ENCODE measurements at places on chromosomes 1 and 21.

DNA sequence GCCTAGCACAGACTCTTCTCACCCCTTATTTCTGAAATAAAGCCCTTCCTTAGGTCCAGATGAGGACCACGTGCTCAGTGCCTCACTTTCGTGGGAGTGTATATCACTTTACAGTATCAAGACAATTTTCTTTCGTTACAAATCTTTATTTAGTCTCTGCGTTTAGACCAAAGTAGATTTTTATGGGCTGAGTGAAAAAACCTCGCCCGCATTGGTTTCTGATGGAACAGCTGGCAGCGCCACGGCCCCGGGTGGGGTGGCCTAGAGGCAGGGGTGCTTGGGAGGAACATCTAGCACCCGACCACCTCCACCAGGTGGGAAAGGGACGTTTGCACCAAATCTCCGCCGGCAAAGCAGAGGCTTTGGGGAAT lies 7.6 kb downstream of the SIM2 start:
- DNase-seq = no peak

GRCh38 chr1:42157667-42158066 lies 4.5 kb downstream of the GUCA2B start:
- peak; percentile 3 for DNase-seq

DNA sequence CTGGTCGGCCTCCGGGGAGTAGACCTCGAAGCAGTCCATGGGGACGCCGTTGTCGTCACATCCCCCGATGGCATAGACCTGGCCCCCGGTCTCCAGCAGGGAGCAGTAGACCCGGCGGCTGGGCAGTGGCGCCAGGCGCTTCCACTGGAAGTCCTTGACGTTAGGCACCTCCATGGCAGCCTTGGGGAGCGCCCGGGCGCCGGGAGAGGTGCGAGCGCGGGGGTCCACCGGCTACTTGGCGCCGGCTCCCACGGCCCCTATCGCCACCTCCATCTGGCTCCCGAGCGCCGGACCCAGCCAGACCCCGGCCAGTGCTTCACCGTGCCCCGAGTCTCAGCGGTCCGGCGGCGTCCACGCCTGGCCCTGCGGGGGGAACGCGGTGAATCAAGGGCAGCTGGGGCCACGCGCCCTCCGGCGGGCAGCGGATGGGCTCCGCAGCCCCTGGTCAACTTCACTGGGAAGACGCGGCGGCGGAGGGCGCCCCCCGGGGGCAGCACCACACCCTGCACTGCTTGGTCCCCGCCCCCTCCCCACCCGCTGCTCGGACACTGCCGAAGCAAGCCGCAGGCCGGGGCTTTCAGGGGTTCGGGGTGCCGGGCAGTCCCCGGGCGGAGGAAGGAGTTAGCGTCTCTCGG lies 13.2 kb downstream of the KLHDC8A start:
- no peak for DNase-seq

DNA sequence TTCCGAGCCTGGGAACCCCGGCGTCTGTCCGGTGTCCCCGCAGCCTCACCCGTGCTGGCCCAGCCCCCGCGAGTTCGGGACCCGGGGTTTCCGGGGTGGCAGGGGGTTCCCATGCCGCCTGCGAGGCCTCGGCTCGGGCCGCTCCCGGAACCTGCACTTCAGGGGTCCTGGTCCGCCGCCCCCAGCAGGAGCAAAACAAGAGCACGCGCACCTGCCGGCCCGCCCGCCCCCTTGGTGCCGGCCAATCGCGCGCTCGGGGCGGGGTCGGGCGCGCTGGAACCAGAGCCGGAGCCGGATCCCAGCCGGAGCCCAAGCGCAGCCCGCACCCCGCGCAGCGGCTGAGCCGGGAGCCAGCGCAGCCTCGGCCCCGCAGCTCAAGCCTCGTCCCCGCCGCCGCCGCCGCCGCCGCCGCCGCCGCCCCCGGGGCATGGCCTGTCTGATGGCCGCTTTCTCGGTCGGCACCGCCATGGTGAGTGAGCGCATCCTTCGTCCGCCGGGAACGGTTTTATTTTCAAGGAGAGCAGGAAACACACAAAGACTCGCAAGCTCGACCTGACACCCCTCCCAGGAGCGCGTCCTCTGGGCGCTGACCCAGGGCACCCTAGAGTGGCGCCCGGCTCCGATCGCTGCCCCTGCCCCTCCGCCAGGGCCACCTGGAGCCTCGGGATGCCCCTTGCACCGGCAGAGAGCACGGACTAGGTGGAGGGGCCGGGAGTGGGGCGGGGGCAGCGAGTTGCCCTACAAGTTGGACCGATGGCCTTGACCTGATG lies at the start of gene ABCG1:
TSS of gene ABCG1 (plus strand) at position 305 of the 770 bp plus-strand sequence. CDS start at position 428, 123 bp downstream.
- no peak for DNase-seq

DNA sequence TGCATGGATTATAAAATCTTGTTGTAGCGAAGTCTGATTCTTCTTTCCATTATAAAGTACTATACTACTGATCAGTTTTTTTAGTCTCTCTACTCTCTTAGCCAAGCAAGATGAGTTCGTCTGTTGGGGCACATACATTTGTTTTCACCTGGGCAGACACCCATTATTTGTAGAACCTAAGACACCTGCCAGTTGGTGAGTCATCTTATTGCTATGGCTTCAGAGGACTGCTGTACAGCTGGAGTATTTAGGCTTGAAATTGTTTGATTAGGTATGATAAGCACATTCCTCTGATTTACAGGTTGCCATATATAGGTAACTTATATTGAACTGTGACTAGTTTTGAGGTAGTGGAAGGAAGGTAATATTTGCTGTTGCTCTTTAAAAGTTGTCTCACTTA lies 17.2 kb downstream of the RBM15 start:
- DNase-seq = no peak

DNA sequence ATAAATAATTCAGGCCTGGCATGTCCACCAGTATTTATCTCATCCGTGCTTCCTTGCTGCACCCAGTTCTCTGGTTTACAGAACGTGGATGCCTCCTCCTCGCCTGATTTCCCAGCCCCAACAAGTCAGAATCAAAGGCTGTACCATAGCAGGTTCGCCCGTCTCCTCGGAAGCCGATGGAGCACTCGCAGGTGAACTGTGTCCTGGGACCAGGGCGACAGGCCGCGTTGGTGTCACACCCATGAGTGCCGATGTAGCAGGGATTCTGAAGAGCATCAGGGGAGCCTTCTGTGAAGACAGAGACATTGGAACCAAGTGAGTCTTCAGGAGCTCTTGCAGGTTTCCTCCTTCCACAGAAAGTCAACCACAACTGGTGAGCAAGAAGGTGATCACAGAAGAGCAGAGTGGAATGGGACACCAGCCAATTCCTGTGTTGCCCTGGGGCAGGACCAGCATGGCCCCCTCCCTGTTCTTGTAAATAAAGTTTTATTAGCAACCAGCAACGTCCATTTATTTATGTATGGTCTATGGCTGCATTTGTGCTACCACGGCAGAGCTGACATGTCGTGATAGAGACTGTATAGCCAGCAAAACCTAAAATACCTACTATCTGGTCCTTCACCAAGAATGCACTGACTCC lies 40.8 kb downstream of the NID1 start:
- DNase-seq = no peak

GRCh38 chr1:110434946-110435345 lies 16.0 kb upstream of the PROK1 start:
- no peak for DNase-seq

DNA sequence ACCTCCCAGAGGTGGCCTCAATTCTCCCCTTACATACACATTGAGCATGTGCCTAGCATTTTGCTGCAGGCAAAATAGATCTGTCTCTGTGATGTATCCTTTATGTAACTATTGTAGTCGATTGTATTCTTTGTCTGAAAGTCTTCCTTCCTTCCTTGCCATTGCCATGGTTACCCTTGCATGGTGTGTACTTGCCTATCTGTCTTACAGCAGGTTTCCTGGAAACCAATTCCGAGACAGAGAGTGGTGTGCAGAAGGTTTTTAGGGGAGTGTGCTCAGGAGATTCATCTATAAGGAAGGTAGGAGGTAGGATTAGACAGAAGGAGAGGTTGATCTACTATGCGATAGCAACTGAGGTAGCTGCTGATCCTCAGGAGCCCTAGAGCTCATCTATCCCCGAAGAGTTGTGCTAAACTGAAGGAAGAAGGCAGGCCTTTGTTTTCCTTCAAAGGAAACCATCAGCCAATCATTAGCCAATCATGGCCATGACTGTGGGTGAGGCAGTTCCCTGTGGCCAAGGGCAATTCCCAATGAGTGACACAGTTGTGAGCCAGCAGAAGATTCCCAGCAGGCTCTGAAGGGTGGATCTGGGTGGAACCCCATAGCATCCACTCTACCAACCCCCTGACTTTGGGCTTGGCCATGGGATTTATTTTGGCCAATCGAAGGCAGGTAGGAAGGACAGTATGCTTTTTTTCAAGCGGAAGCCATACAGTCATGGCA lies 15.0 kb downstream of the CITED4 start:
- no peak for DNase-seq

DNA sequence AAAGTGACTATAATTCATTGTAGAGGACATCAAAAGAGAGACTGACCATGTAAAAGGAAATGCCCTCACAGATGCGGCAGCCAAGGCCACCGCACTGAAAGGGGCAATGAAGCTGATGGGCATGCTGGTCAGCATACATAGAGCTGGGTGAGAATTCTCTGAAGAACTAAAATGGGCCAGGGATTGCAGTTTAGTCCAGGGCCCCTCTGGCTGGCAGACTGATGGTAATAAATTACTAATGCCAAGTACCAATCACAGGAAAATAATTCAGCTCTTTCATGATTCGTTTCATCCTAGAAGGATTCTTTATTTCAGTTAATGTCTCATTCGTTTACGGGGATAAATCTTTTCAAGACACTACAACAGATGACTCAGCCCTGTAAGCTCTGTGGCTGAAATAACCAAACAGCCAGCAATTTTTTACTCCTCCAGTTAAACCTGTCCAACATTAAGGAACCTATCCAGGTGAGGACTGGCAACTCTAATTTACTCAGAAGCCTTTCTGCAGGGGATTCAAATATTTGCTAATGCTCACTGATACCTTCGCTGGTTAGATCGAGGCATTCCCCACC lies 56.9 kb upstream of the MAP1LC3C start:
- DNase-seq = no peak

DNA sequence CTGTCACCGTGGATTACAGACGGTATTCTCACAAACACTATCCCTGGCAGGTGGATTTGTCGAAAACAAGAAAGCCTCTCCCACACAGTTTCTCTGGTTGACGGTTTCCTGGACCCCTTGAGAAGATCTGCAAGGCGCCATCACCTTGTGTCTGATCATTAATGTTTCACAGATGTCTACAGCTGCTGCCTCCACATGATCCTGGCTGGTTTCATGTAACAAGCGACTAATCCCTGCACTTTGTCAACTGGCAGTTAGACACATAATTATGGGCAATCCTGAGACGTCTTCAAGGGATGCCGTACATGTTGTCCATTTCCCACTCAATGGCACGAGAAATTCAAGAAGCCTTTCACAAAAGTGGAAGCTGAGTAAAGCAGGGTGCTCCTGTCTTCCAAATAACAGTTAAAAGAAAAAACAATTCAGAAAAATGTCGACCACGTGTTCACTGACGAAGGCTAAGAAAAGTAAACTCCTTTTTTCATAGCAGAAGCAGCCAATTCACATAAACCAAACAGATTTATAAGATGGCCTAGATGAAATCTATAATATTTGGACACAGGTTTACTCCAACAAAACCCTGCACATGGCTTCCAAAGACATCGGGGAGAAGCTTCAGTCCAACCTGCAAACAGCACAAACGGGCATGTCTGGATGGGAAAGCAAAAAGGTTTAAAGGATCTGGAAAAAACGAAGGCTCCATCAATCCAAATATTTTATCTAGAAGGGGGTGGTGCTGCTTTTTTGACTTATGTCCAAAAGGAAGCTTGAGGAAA lies 52.2 kb downstream of the CAPZB start:
- no peak for DNase-seq

- no peak for DNase-seq
These were observed 32.5 kb upstream of the FAM89A start for GRCh38 chr1:231072502-231073094.

DNA sequence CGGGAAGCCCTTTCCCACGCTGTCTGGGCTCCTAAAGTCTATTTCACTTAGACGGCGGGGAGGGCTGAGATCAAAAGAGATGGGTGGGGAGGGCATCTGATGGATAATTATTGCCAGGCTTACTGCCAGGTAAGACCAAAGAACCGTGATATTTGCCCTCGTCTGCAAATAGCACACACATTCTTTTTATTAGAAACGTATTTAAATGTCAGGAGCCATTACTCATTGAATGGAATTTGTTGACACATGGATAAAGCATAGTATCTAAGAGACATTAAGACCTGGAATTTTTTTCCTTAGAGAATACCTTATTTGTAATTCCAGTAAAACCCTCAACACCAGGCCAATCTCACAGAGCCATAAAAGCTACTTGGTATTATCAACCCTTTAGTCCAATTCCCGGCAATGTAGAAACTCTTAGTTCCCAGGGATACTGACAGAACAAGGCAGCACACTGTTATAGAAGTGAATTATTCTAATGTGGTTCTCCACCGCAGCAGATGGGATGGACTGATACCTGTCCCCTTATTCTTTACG lies 10.6 kb downstream of the URB1 start:
- DNase-seq = no peak

DNA sequence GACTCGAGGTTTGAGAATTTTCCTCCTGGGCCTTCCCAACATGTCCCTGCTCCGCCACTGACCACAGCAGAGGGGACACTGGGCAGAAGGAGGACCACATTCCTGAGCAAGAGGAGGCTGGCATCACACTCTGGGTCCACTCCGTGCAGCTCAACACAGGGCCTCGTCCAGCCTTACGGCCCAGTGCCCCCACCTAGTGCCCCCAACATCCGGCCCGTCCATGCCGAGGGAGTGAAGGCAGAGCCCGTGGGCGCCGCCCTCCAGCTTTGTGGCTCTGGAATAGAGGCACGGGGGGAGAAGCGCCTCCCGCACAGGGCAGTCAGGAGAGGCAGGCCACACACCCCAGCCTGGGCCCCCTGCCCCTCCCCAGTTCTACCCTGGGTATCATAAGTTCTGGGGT lies 158.3 kb downstream of the NPHP4 start:
- no peak for DNase-seq

- DNase-seq = no peak
These were observed 34.8 kb upstream of the TENT5C start for GRCh38 chr1:117570988-117571409.

DNA sequence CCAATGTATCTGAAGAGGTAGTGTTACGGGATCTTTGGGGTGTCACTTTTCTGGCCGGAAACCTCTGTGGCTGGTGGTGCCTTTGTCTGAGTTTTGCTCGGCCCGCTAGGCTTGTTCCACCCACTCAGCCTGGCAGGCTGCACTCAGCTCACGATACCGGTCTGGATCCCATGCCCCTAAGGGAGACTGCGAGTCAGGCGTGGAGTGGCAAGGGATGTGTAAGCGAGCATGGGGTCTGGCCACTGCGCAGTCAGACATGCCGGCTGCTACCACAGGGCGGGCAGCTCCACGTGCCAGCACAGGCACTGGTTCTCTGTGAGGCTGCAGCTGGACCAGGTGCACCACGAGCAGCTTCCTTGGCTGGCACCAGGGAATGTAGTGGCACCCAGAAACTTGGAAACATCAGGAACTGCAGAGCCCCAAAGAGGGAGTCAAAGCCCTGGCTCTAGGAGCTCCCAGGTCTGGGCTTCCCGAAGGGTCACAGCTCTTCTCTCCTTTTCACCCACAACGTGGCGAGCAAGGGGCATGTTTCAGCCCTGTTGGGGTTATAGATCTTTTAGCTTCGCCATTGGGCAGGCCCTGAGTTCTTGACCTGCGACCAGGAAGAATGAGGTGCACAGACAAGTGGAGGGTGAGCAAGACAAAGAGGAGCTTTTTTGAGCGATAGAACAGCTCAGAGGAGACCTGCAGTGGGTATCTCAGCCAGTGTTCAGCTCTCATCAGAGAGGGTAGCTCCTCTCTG lies 23.8 kb upstream of the LRRC8C start:
- no peak for DNase-seq

GRCh38 chr21:31616216-31616615 lies 43.3 kb upstream of the SOD1 start:
- no peak for DNase-seq

GRCh38 chr1:51312718-51313117 lies 17.6 kb downstream of the TTC39A start:
- no peak for DNase-seq
